ENCODE measurements at places on chromosomes 5 and 9.

GRCh38 chr9:21491756-21492155 lies 9.6 kb upstream of the IFNE start:
- DNase-seq, result no peak

- peak; percentile 94 for DNase-seq
Observed at GRCh38 chr5:159135896-159136531, 36.3 kb upstream of the EBF1 start.

DNA sequence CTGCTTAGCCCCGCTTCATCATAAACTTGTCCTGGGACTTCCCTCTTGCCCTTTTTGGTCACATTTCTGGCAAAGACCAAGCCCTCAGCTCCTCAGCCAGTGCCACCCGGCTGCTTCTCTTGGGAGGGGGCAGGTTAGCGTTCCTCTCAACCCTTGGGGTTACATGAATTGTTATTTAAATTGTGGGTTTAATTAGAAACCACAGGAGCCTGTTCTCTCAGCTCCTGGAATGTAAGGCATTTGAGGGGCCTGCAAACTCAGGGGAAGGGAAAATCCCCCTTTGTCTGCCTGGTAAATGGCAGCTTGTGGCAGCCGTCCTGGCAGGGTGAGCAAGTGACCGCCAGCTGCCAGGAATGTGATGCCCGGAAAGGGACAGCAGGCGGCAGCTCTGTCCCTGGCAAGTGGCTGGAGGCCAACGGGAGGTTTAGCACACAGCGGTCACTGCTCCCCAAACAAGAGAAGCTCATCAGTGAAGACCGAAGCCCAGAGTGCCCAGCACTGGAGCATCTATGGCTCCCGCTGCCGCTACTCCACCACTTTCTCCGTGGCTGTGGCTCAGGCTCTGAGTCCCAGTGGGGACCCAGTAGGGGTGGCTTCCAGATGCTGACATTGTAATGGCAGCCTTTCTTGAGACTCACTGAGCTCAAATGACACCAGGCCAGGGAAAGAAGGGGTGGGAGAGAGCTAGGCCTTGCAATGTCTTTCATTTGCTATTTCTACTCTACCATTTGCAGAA lies 51.7 kb downstream of the SHB start:
- DNase-seq, result no peak

- no peak for DNase-seq
Observed at GRCh38 chr5:9775339-9775738, 145.2 kb upstream of the TAS2R1 start.

GRCh38 chr5:58043032-58043945 lies 416.6 kb downstream of the PLK2 start:
- DNase-seq, result no peak

Data from MG63 (cell line).